MG63 (cell line): ENCODE measurements at places on chromosomes 6 and 20. TPM values are rescaled to one million over a fixed set of nuclear protein-coding genes. Genes with fewer than 3 reads are reported as not detected.

Gene HTR1E
- not detected in 2 replicates for total RNA-seq

- DNase-seq: no peak
Observed at GRCh38 chr6:147503587-147503986, 4.9 kb upstream of the SAMD5 start.

DNA sequence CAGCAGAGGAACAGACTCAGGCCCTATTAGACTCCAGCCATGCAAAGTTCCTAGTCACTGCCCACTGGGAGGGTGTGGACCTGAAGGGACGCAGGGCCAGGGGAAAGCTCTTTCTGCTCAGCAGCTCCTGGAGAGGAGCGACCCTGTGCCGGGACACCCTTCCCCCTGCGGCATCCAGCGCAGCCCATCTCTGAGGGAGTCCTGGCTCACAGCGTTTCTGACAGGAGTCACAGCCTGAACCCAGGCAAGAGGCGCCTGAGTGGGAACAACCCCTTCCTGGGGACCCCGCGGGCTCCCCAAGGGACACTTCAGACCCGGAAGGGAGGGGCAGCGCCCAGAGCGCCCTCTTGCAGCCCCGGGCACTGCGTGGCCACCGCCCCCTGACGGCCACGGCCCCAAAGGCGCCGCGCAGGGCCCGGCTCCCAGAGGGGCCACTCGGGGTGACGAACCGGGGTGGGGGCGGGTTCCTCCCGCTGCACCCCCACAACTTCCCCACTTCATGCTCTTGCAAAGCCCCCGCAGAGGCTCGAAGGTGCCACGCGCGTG, 862 bp downstream of the UCKL1 start:
- peak; percentile 58 for DNase-seq

- no peak for DNase-seq
Observed at GRCh38 chr6:46276576-46277142, 105.9 kb upstream of the ENPP5 start.

DNA sequence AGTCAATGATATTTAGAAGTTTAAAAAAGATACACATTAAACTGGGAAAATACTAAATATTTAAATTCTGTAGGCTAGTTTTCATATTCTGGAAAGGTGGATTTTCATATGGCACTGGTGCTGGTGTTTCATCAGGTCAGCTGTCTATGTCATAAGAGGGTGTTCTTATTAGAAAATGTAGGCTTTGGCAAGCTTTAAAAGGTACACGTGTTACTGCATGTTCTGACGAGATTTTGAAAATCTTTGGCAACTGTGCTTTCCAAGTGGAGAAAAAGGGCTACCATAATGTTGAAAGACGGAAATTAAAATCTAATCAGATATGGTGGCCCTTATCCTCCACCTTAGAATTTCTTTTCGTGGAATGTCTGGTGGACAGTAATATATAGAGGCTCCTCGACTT, 30.0 kb downstream of the SLC22A3 start:
- DNase-seq: no peak

DNA sequence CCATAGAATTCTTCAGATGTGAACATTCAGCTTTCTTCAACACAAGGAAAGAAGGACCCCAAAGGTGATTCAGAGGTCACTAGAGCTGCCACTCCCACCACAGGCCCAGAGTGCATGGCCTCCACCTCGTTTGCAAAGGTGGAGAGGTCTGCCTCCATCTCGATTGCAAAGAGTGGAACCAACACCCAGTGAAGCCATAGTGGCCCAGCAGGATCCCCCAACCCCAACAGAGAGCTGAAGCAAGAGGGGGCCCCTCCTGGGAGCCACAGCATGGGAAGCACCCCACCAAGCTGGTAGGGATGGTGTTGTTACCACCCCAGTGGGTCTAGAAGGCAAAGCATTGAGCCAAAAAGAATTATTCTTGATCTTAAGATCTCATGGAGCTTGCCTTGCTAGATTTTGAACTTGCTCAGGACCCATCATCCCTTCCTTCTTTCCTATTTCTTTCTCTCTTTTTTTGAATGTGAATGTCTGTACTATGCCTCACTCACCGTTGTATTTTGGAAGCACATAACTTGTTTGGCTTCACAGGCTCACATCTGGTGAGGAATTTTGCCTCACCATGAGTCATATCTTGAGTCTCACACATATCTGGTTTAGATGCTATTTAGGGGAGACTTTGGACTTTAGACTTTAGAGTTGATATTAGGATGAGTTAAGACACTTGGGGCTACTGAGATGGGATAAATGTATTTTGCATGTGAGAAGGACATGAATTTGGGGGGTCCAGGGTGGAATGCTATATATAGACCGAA, 119.2 kb downstream of the ANKRD60 start:
- peak; percentile 61 for DNase-seq

DNA sequence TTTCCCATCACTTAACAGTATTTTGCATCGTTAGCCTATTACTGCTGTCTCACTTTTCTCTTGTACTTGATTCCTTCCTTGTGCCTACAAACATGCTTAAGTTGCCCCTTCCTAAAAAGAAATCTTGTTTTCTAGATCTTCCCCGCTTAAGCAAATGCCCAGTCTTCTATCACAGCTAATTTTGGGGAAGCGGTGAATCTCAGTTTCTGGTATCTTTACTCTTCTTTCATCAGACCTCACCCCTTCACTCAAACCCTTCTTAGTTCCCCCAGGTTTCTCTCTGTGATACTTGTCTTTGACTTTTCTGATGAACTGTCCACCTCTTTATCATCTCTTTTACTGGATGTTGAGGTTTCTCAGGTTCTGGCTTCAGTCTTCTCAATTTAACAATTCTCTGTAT, 14.2 kb downstream of the VAPB start:
- DNase-seq: no peak

GRCh38 chr6:31354864-31355582, 2.0 kb downstream of the HLA-B start:
- DNase-seq: no peak
